ENCODE measurements at places on chromosomes 3 and 15. TPM values are rescaled to one million over a fixed set of nuclear protein-coding genes. Genes with fewer than 3 reads are reported as not detected.
A peak's percentile ranks its signal among the peaks of the same experiment; 100 is the strongest.

Gene AP3B2
- total RNA-seq = not detected

Gene CHRNA7
- total RNA-seq = 0.95 TPM

Gene FGD5
- total RNA-seq = 15.4 TPM

- DNase-seq = no peak
- no peaks in the 10 kb centered on the region for H3K4me1 ChIP-seq
- no peaks in the 10 kb centered on the region for H3K27me3 ChIP-seq
- no peak overlapping the region for H3K4me3 ChIP-seq
- H3K36me3 ChIP-seq = no peaks in the 10 kb centered on the region
Observed at GRCh38 chr3:34808287-34808686, 831.0 kb upstream of the ARPP21 start.

GRCh38 chr3:30964612-30965011, 70.2 kb upstream of the GADL1 start:
- no peaks in the 10 kb centered on the region for H3K36me3 ChIP-seq
- DNase-seq = no peak
- no peaks in the 10 kb centered on the region for H3K4me1 ChIP-seq
- H3K27ac ChIP-seq = no peak overlapping the region
- no peak overlapping the region for H3K4me3 ChIP-seq
- no peaks in the 10 kb centered on the region for H3K27me3 ChIP-seq

DNA sequence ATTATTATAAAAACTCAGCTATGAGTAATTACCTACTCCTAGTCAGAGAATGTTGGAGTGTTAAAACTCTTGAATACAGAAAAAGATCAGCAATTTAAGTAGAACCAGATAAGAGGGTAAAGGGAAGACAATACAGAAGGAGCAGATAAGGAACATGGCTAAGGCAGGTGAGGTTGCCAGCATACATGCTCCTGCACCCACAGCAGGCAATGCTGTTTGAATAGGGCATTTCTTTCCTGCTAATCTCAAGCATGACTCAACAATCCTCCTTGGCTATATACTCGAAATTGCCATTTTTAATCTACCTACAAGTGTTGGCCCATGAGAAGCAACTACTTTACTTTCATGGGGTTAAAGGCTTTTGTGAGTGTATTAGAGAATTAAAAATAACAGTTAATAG, 494.5 kb downstream of the DIPK2A start:
- H3K4me1 ChIP-seq = no peaks in the 10 kb centered on the region
- DNase-seq = no peak
- H3K27ac ChIP-seq = no peak overlapping the region
- H3K27me3 ChIP-seq = no peaks in the 10 kb centered on the region
- H3K36me3 ChIP-seq = no peaks in the 10 kb centered on the region

DNA sequence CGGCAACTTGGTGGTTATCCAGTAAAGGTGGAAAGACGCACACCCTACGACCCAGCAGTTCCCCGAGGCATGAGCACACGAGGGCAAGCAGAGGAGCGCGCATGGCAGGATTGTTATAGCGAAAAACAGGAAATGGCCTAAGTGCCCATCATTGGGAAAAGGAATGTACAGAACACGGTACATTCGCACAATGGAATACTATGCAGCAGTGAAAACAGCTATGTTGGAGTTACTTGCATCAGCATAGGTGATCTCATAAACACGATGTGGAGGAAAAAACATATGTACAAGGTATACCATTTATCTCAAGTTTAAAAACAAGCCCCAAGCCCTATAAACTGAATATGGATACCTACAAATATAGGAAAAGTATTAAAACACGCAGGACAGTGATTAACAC, 6.7 kb upstream of the LINGO1 start:
- no peaks in the 10 kb centered on the region for H3K36me3 ChIP-seq
- H3K4me1 ChIP-seq = no peaks in the 10 kb centered on the region
- no peaks in the 10 kb centered on the region for H3K27me3 ChIP-seq
- no peak overlapping the region for H3K27ac ChIP-seq
- no peak overlapping the region for H3K4me3 ChIP-seq
- DNase-seq = no peak

DNA sequence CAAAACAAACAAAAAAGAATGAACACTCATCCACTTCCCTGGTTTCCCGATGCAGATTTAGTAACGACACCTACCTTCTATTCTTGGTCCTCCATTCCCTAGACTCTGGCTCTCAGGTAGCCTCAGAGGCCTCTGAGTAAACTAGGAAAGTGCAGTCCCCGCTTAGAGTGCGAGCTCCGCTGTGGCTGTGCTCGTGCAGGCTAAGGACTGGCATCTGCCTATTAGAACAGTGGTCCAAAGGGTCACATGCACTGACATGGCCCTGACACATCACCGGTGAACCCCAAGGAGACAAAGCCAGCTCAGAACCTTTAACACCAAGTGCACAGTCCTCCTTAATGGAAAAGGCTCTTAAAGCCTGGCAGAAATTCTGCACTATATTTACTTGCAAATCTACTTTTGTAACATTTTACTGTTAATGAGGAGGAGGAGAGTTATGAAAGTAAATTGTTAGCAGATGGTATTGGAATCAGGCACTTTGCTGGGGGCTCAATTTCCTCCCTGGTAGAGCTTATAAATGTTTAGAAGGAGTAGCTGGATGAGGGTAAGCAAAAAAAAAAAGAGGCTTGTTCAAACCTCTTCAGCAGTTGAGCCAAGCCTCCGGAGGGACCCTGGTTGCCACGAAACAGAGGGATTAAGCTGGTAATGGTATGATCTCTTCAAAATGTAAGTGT, 31.1 kb downstream of the VGLL4 start:
- no peak overlapping the region for H3K27ac ChIP-seq
- H3K27me3 ChIP-seq = no peaks in the 10 kb centered on the region
- H3K4me3 ChIP-seq = no peak overlapping the region

GRCh38 chr15:38490242-38490922, 36.5 kb downstream of the FAM98B start:
- no peaks in the 10 kb centered on the region for H3K36me3 ChIP-seq
- peak overlapping the region; percentile 33 for H3K4me3 ChIP-seq
- H3K27me3 ChIP-seq = no peaks in the 10 kb centered on the region
- peaks cover 23% of the 10 kb centered on the region for H3K4me1 ChIP-seq
- no peak for DNase-seq

DNA sequence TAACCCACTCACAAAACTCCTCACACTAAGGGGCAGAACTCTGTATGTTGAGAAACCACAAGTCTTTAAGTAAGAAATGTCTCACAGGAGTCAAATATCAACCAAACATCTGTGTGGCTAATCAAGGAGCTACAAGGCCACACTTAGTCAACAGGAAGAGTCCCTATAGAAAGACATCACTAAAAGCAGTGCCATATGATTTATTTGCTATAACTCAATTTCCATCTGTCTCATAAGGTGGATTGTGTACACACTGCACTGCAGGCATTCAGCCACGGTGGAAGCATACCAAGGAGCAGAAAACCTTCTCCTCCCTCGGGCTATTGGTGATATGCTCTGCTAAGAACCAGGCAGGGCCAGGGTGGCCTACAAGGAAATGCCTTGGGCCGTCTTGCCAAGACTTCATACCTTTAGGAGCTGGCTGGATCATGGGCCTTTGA, 197.6 kb upstream of the CFAP20DC start:
- no peak overlapping the region for H3K4me3 ChIP-seq
- H3K36me3 ChIP-seq = no peaks in the 10 kb centered on the region
- DNase-seq = no peak
- H3K4me1 ChIP-seq = no peaks in the 10 kb centered on the region

DNA sequence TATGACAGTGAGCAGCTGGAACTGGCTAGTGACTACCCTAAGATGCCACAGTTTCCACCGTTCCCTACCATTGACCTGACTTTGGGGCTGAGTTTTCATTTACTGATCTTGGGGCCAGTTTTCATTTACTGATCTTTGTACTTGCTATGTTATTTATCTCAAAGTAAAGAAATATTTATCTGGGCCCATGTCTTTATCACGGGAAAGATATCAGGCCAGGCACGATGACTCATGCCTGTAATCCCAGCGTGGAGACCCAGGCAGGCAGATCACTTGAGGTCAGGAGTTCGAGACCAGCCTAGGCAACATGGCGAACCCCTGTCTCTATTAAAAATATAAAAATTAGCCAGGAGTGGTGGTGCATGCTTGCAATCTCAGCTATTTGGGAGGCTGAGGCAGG, 83.5 kb downstream of the EOMES start:
- peak overlapping the region; percentile 39 for H3K4me3 ChIP-seq
- DNase-seq = no peak
- no peaks in the 10 kb centered on the region for H3K27me3 ChIP-seq

- H3K36me3 ChIP-seq = no peaks in the 10 kb centered on the region
- no peaks in the 10 kb centered on the region for H3K27me3 ChIP-seq
- DNase-seq = no peak
- peak overlapping the region; percentile 76 for H3K27ac ChIP-seq
- no peak overlapping the region for H3K4me3 ChIP-seq
Observed at GRCh38 chr3:24387000-24387399, 107.7 kb downstream of the THRB start.

GRCh38 chr15:37891766-37892368, 42.6 kb upstream of the TMCO5A start:
- no peaks in the 10 kb centered on the region for H3K4me1 ChIP-seq
- H3K27ac ChIP-seq = no peak overlapping the region
- DNase-seq = no peak
- no peak overlapping the region for H3K4me3 ChIP-seq
- H3K27me3 ChIP-seq = no peaks in the 10 kb centered on the region

- H3K4me1 ChIP-seq = peaks cover 10% of the 10 kb centered on the region
- DNase-seq = no peak
- no peak overlapping the region for H3K27ac ChIP-seq
- no peak overlapping the region for H3K4me3 ChIP-seq
Observed at GRCh38 chr3:125319765-125320164, 55.4 kb downstream of the ZNF148 start.

DNA sequence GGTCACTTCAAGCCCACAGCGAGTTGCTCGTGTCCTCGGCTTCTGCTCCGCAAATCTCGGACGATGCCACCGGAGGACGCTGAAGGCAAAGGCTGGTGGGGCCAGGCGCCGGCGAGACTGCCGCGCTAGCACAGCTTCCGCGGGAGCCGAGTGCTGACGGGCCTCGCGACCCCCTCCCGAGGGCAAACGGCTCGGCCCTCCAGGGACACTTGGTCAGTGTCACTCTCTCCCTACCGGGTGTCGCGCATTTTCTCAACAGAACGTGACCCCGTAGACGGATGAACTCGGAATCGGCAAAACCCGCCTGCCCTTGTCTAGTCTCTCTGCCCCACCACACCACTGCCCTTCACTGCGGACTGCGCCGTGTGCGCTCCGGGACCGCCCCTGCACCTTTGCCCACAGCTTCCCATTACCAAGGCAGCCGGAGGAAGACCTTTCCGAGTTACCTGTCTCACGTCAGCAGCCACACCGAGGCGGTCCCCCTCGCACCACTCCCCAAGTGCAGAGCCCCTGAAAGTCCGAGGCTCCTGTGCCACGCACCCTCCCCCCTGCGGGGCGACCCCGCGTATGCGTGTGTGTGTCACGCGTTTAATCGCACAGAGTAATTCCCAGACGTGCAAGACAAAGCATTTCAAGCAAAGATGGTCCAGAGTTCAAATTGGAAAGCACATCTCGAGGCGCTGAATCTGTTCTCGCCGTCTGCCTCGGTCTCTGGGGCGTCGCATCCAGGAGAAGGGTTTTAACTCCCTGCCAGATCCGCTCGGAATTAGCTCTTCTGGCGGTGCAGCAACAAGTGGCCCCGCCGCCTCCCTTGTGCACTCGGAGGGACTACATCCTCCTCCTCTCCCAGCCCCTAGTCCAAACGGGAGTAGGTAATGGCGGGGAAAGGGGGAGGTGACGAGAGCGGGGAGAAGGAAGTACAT, 245.0 kb upstream of the TOPAZ1 start:
- H3K4me1 ChIP-seq = peaks cover 29% of the 10 kb centered on the region
- H3K27me3 ChIP-seq = peaks cover 24% of the 10 kb centered on the region
- no peaks in the 10 kb centered on the region for H3K36me3 ChIP-seq
- no peak for DNase-seq
- no peak overlapping the region for H3K27ac ChIP-seq

GRCh38 chr3:158539414-158540014, 31.5 kb upstream of the MLF1 start:
- no peak overlapping the region for H3K4me3 ChIP-seq
- H3K27me3 ChIP-seq = no peaks in the 10 kb centered on the region
- no peak overlapping the region for H3K27ac ChIP-seq
- no peaks in the 10 kb centered on the region for H3K4me1 ChIP-seq
- no peaks in the 10 kb centered on the region for H3K36me3 ChIP-seq

DNA sequence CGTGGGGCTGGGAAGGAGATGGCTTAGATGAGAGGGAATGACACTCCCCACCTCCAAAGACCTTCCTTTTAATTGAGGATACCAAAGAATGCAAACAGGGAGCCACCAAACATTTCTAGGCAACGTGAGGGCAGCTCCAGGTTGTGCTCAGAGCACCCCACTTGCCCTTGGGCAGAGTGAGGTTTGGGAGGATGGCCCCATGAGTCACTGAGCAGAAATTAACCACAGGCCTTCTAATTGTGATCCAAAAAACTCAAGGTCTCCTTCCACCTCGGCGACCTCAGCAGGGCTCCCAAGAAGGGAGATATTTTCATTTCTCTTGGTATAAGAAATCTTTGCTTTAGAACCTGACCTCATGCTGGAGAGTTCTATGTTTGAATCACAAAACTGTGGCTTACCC, 305.0 kb upstream of the TPM1 start:
- H3K4me1 ChIP-seq = peaks cover 4% of the 10 kb centered on the region
- no peak overlapping the region for H3K27ac ChIP-seq
- no peaks in the 10 kb centered on the region for H3K27me3 ChIP-seq
- H3K36me3 ChIP-seq = peaks cover 24% of the 10 kb centered on the region
- DNase-seq = no peak

GRCh38 chr3:146496251-146496650, 26.9 kb upstream of the PLSCR2 start:
- no peak overlapping the region for H3K4me3 ChIP-seq
- no peaks in the 10 kb centered on the region for H3K36me3 ChIP-seq
- no peaks in the 10 kb centered on the region for H3K27me3 ChIP-seq
- H3K4me1 ChIP-seq = no peaks in the 10 kb centered on the region
- H3K27ac ChIP-seq = no peak overlapping the region

GRCh38 chr15:84778194-84778593, 29.8 kb downstream of the ZNF592 start:
- DNase-seq = no peak
- no peak overlapping the region for H3K4me3 ChIP-seq
- H3K27me3 ChIP-seq = no peaks in the 10 kb centered on the region
- peaks cover 9% of the 10 kb centered on the region for H3K36me3 ChIP-seq
- H3K27ac ChIP-seq = no peak overlapping the region

DNA sequence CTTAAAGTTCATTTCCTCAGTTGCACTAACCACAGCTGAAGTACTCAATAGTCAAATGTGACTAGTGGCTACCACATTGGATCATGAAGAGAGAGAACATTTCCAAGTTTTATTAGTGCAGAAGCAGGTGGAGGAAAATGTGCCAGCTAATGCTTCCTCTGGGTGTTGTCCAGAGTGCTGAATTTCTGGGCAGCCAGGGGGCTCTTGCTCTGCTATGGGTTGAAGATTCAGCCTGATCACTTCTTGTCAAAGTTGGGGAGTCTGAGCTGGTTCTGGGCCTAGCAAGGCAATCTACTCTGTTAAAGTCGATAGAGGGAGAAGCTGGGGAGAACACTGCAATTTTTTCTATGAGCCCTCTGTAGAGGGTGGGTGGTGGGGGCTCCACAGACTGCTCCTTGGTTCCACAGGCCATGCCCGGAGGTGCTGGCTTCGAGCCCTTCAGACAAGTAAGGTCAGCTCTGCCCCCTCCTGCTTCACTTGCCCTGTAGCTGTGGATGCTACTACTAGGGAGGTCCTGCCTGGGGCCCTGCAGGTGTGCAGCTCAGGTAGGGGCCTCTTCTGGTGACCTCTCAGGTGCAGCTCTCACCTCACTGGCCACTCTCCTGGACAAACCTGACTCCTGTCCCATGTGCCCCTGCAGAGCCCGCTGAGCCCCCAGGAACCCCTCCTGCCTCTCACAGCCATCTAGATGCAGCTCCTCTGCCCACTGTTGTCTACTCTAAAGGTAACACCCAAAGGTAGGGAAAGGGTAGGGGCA, 8.2 kb downstream of the ALG3 start:
- H3K27me3 ChIP-seq = no peaks in the 10 kb centered on the region
- peaks cover 32% of the 10 kb centered on the region for H3K36me3 ChIP-seq
- no peak overlapping the region for H3K4me3 ChIP-seq
- no peak overlapping the region for H3K27ac ChIP-seq
- DNase-seq = no peak
- H3K4me1 ChIP-seq = no peaks in the 10 kb centered on the region

Measured in thoracic aorta (tissue), 2 donors.